HS-5 (cell line): ENCODE measurements at places on chromosomes 11 and 22.

DNA sequence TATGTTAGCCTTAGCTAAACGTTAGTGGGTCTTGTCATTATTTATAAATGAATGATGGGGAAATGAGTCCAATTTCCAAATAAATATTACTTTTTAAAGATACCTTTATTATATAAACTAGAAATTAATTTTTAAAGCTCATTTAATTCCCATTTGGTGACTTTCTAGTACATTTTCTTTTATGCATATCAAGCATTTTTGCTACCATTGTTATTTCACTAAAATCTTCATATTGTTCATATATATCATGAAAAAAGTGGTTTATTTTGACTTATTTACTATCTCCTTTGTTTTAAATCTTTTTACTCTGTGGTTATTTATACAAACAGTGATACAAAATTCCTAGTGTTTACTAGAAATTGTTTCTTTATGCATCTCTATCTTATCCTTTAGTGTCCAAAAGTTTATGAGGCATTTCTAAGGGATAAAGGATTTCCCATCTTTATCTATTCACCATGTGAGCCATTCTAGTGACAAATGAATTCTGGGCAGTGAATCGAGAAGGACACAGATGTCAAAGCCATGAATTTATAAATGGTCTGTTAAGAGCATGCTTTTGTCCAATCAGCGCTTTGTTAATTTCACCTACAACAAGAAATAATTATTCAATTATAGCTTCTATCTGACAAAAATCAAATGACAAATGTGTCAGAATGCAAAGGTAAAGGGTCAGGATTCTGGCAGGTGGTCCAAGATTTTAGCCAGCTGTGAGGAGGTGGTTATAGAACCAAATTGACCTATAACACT lies 70.6 kb downstream of the PRMT3 start:
- no peak for DNase-seq

DNA sequence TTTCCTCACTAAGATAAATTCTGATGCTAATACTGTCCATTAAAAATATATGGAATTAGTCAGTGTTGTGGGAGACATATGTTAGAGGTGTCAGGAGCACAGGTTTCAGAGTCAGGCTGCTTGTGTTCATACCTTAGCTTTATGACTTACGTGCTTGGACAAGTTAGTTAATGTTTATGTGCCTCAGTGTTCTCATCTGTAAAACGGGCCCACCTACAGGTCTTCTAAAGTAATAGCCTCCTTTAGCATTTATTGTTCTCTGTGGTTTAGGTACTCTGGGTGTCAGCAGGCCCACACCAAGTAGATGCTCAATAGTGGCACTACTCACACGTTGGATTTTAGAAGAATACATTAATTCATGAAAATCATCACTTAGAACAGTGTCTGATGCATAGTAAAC lies 308.7 kb upstream of the ZC3H12C start:
- no peak for DNase-seq

GRCh38 chr22:35996596-35996995 lies 32.0 kb downstream of the RBFOX2 start:
- DNase-seq, result no peak

- no peak for DNase-seq
Observed at GRCh38 chr11:86446163-86446923, 71.7 kb downstream of the CCDC81 start.

DNA sequence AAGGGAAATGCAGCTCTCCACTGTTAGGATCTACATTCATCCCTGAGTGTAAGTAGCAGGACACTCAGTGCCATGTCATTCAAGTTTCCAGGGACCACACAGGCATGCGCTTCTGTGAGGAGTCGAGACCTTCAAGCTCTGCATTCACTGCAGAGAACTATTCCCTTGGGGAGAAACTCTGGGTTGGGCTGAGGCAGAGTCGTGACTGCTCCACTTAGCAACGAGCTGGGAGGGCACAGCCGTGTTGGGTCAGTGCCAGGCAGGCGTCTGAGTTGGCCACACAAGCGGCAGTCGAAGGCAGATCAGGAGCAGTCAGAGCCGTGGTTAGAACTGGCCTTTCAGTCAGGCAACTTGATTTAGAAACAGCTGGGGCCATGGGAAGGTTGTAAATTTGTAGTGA lies 14.7 kb downstream of the MPEG1 start:
- no peak for DNase-seq

GRCh38 chr11:72528121-72528520 lies 93.8 kb upstream of the CLPB start:
- no peak for DNase-seq

DNA sequence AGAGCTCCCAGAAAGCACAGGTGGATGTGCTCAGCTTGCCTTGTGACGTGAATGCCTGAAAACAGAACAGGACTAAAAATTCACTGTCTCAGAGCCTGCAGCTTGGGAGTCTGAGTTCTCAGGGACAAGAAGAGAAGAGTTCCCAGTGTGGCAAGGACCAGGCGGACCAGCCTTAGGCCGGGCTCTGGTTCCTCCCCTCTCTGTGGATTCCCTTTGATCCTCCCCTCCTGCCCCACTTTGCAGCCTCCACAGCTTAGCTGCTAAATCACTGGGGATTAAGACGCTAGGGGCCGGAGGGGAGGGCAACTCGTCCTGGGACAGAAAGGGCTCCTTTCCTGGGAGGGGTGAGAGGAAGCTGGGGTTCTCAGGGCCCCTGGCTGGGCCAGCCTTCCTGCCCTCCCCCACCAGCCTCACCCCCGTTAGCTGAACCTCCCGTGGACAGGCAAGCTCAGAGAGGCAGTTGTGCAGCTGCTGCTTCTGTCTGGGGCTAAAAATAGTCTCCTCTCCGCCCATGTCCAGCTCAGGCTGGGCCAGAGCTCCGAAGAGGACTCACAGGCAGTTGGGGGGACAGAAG lies 29.9 kb upstream of the JAM3 start:
- DNase-seq, result no peak

- no peak for DNase-seq
Observed at GRCh38 chr11:7531011-7531410, 17.2 kb downstream of the PPFIBP2 start.

- DNase-seq, result no peak
Observed at GRCh38 chr22:19214078-19214473, 35.5 kb upstream of the SLC25A1 start.

DNA sequence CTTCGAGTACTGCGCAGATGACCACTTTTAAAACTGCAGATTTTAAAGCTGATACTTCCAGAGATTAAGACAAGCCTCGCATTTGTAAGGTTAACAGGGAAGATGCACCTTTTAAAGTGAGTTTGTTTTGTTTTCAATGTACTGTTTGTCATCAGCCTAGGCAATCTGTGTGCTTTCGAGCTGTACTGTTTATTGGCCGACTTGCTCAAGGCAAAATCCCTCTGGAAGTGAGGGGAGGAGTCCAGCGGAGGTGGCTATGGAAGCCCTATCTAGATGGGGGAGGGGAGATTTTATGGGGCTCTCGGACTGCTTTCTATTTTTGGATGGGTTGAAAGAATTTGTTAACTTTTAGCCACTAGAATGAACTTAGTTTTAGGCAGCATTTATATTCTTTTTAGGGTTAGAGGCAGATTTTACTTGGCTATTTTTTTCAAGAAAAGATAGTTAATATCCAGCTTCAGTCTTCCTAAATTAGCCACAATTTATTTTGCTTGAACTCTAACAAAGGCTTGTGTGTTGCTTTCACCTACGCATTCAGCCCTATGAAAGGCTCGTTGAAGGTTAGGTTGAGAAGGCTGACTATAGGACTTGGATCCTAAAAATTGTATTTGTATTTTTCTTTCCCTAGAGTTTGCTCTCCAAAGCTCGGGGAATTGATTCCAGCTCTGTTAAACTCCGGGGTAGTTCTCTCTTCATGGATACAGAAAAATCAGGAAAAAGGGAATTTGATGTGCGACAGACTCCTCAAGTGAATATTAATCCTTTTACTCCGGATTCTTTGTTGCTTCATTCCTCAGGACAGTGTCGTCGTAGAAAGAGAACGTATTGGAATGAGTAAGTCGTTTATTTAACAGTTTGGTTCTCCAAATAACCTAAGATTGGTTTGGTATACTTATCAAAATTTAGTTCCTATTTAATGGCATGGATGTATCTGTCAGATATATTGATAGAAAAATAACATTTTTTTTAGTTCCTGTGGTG lies 2.1 kb downstream of the WEE1 start:
- DNase-seq, result peak; percentile 71

GRCh38 chr22:23520863-23521440 lies 59.1 kb downstream of the IGLL1 start:
- no peak for DNase-seq

GRCh38 chr22:22733881-22734373 lies 89.5 kb downstream of the GGTLC2 start:
- no peak for DNase-seq

DNA sequence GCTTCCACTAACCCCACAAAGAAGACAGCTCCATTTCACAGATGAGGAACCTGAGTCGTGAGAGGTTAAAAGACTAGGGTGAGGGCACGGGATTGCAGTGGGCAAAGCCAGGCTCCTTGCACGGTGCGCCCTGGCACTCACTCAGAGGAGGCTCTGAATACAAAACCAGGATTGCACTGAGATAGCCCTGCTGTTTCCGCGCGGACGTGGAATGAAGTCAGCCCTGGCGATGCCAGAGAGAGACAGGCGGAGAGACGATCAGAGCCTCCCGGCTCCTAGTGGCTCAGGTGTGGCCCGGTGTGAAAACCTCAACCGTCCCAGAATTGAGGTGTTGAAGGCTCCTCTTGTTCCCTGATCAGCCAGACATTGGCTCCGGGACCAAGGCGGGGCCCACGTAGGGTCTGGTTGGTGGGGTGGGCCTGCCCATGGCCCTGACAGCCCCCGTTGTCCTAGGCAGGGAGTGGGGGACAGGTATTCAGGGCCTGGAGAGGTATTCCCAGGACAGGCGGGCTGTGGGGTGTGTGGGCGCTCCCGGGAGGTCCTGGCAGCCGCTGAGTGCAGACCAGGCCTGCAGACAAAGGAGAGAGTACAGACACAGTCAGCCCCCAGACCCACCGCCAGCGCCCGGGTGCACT lies 43.1 kb upstream of the LINC01488 start:
- DNase-seq, result no peak

DNA sequence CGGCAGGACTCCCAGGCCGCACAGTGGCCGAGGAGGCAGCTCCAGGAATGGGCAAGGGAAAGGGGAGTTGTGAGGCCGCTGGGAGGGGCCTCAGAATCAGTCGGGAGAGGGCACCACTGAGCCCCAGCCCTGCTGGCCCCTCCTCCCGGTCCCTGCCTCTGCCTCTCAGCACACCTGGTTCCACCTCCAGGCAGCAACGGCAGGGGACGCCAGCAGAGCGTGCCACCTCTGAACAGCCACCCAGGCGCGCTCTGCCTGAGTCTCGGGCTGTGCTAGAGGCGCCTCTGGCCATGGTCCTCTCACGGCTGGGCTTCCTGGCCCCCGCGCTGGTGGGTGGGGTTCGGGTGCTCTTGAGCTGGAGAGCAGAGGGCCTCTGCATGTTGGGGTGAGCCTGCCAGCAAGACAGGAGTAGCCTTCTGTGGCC lies 33.0 kb downstream of the MOB2 start:
- no peak for DNase-seq

DNA sequence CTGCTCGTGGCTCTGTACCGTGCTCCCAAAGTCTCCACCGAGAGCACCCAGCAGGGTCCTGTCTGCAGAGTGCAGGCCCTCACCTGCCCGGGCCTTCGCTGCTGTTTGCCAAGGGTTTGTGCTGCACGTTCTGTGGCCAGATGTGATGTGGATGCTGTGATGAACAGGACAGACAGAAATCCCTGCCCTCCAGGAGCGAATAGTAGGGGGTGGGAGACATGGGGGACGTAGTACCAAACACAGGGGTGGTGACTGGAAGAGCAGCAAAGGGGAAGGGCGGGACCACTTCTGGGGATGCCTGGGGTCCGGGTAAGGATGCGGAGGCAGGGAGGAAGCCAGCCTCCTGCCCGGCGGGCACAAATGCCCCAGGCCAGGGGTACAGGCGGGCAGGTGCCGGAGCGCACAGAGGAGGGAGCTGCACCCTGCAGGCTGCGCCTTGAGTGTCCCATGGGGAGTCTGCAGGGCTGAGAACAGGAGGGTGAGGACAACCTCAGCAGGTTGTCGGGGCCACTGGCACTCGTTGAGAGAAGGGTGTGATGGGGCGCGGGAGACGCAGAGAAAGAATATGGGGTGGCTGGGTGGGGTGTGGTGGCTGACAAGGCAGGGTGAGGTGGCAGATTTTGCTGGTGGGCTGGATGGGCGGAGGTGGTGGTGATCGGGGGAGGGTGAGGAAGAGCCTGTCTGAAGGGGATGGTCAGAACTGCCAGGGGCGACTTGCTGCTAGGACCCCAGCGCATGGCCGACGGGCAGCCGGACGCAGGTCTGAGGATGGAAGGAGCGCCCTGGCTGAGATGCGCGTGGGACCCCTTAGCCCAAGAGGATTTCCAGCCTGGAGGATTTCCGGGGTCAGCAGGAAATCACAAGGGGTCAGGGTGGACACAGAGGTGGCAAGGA lies 16.3 kb upstream of the CTSD start:
- DNase-seq, result no peak

DNA sequence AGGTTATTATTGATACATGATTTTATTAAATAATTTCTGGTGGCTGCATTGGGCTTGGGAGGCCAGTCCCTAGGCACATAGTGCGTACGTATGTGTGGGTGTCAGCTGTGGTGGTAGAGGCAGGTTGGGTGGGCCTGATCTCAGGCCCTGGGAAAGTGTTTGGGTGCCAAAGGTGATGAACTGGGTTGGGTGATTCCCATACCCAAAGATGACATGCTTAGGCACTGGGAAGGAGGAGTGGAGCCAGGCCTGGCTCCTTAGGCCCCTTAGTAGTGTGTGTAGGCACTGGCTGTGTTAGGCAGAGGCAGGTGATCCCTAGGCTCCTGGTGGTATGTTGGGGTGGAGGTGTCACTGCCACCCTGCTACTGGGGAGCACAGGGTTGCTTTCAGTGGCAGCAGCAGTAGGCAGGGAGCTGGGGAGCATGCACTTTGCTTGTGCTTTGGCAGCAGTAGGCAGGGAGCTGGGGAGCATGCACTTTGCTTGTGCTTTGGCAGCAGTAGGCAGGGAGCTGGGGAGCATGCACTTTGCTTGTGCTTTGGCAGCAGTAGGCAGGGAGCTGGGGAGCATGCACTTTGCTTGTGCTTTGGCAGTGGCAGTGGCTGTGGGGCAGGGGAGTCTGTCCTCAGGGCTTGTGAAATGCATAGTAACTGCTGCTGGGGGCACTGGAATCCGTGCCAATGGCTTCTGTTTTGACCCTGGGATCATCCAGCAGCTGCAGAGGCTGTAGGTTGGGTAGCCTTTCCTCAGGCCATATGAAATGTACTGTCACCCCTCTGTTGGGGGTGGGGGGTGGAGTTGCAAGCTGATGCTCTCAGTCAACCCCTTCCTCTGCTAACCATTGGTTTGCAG lies 84.4 kb downstream of the RRM1 start:
- DNase-seq, result no peak

DNA sequence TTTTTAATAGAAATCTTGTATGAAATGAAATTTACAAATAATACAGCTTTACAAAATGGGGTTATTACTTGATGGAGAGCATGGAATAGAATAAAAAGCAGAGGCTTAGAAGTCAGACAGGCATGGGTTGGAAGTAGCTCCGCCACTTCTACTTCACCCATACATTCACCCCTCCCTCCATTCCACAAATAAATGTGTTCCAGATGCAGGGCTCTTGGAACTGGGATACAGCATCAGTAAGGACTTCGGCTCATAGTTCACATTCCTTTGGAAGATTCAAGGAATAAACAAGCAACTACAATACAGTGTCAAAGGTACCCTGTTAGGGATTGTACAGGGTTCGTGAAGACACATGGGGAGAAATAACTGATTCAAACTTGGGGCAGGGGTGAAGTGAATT lies 156.8 kb downstream of the WNT11 start:
- DNase-seq, result no peak

- DNase-seq, result no peak
Observed at GRCh38 chr11:2790568-2790921, 90.8 kb upstream of the KCNQ1OT1 start.

GRCh38 chr22:33332538-33332937 lies 274.4 kb upstream of the SYN3 start:
- no peak for DNase-seq
